Vagina (tissue), 2 donors: ENCODE measurements at places on chromosomes 11 and 22. TPM values are rescaled to one million over a fixed set of nuclear protein-coding genes. Genes with fewer than 3 reads are reported as not detected.

GRCh38 chr11:61850687-61851086 is 22.6 kb downstream of the FADS2 start:
- no peak overlapping the region for H3K27ac ChIP-seq
- peaks cover 32% of the 10 kb centered on the region for H3K36me3 ChIP-seq
- no peak for DNase-seq
- H3K4me3 ChIP-seq: no peak overlapping the region
- H3K27me3 ChIP-seq: no peaks in the 10 kb centered on the region
- H3K4me1 ChIP-seq: no peaks in the 10 kb centered on the region

DNA sequence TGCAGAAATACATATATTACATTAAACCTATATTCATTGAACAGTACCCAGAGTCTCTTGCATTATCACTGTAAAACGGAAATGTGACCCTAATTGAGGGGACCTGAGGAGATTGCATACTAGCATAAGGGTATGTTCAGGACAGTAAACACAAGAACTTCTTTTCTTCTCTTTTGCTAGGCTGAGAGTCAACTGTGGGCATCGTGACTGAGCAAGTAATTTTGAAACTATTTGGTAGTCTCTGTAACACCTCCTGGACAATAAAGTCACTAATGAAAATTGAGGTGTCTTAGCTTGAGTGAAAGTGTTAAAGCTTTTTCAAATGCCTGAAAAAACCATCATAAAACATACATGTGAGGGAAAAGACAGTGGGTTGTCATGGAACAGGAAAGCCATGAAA is 90.9 kb downstream of the PDHX start:
- H3K36me3 ChIP-seq: no peaks in the 10 kb centered on the region
- H3K4me1 ChIP-seq: peaks cover 40% of the 10 kb centered on the region
- H3K27ac ChIP-seq: no peak overlapping the region
- no peaks in the 10 kb centered on the region for H3K27me3 ChIP-seq
- H3K4me3 ChIP-seq: no peak overlapping the region

DNA sequence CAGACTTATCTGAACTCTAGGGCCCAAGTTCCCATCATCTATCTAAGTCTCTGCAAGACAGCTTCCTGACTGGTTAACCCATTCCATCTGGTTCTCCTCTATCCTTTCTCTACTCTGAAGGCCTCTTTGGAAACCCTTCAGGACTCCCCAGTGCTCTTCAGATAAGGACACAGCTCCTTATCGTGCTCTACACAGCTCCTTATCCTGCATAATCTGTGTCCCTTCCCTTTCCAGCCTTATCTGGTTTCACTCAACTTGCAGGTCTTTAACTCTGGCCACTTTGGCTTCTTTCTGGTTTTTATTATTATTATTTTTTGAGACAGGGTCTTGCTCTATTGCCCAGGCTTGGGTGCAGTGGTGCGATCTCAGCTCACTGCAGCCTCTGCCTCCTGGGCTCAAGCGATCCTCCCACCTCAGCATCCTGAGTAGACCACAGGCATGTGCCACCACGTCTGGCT is 10.6 kb downstream of the ENDOD1 start:
- no peak overlapping the region for H3K27ac ChIP-seq
- H3K27me3 ChIP-seq: no peaks in the 10 kb centered on the region
- peaks cover 42% of the 10 kb centered on the region for H3K4me1 ChIP-seq

DNA sequence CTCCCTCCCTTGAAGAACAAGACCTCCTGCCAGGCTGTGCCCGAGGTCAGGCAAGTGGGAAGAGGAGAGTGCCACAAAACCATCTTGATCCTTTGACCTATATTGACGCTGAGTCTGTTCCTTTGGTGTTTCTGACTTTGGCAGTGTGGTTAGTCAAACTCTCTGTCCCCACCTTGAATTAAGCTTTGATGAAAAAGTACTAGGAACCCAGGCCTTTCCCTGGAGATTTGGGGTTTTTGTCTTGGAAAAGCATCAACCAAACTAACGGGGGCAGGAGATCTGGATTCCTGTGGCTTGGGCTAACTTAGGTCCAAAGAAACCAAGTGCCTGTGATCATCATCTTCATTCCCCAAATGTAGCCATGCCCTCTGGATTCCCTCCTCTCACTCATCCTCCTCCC is 40.4 kb downstream of the ARFGAP2 start:
- no peak overlapping the region for H3K27ac ChIP-seq
- H3K36me3 ChIP-seq: no peaks in the 10 kb centered on the region
- no peaks in the 10 kb centered on the region for H3K4me1 ChIP-seq
- no peaks in the 10 kb centered on the region for H3K27me3 ChIP-seq

- no peak overlapping the region for H3K27ac ChIP-seq
- H3K27me3 ChIP-seq: no peaks in the 10 kb centered on the region
- peaks cover 16% of the 10 kb centered on the region for H3K4me1 ChIP-seq
- DNase-seq: no peak
Measured at GRCh38 chr22:30572840-30573593, 1.4 kb downstream of the GAL3ST1 start.

- H3K27me3 ChIP-seq: no peaks in the 10 kb centered on the region
- no peak overlapping the region for H3K4me3 ChIP-seq
- no peak for DNase-seq
Measured at GRCh38 chr11:110298301-110298765, 1.9 kb upstream of the RDX start.

- no peaks in the 10 kb centered on the region for H3K27me3 ChIP-seq
- peak overlapping the region; percentile 90 for H3K4me3 ChIP-seq
- peak overlapping the region; percentile 89 for H3K27ac ChIP-seq
- peaks cover 12% of the 10 kb centered on the region for H3K36me3 ChIP-seq
Measured at GRCh38 chr11:93784935-93785360, 866 bp downstream of the MED17 start.

GRCh38 chr22:41140365-41140957 is 48.1 kb downstream of the EP300 start:
- no peak overlapping the region for H3K27ac ChIP-seq
- no peak for DNase-seq
- no peaks in the 10 kb centered on the region for H3K36me3 ChIP-seq

DNA sequence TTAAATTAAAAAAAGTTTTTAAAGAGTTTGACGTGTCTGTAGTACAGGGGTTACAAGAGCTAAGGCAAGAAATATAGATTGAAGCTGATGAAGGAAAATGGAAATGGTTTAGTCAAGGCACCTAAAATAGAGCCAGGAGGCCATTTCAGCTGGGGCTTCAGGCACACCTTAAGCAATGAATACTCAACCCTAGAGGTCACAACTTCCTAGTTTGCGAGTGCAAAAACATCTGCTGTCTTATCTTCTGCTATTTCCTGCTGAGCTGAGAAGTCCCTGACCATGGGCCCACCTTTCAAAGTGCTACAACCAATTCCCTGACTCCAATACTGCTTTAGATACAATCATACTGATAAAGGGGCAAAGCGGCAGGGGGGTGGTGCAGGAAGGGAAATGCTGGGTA is 87.4 kb downstream of the DLG2 start:
- no peak overlapping the region for H3K27ac ChIP-seq
- no peaks in the 10 kb centered on the region for H3K4me1 ChIP-seq
- no peaks in the 10 kb centered on the region for H3K36me3 ChIP-seq
- H3K4me3 ChIP-seq: no peak overlapping the region

DNA sequence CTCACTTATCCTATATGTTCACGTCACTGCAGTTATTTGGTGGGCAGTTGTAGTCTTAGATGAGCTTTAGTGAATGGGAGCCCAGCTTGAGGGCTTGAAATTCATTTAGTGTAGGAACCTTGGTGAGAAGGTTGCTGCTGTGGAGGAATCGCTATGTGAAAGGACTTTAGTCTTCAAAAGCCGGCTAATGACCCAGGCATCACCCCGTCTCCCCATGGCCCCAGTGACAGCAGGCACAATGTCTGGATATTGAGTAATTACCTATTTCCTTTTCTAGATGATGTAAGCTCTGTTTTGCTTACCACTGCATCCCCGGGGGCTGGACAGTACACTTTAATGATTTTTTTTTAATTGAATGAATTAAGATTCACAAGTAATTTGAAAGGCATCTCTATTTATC is 283.2 kb downstream of the ST3GAL4 start:
- no peak for DNase-seq
- H3K4me1 ChIP-seq: no peaks in the 10 kb centered on the region
- H3K4me3 ChIP-seq: no peak overlapping the region
- H3K27me3 ChIP-seq: no peaks in the 10 kb centered on the region
- no peaks in the 10 kb centered on the region for H3K36me3 ChIP-seq
- H3K27ac ChIP-seq: no peak overlapping the region

- no peak overlapping the region for H3K4me3 ChIP-seq
- DNase-seq: no peak
- H3K36me3 ChIP-seq: no peaks in the 10 kb centered on the region
- H3K27me3 ChIP-seq: no peaks in the 10 kb centered on the region
- no peak overlapping the region for H3K27ac ChIP-seq
- no peaks in the 10 kb centered on the region for H3K4me1 ChIP-seq
Measured at GRCh38 chr11:36711104-36711825, 113.2 kb upstream of the RAG2 start.

DNA sequence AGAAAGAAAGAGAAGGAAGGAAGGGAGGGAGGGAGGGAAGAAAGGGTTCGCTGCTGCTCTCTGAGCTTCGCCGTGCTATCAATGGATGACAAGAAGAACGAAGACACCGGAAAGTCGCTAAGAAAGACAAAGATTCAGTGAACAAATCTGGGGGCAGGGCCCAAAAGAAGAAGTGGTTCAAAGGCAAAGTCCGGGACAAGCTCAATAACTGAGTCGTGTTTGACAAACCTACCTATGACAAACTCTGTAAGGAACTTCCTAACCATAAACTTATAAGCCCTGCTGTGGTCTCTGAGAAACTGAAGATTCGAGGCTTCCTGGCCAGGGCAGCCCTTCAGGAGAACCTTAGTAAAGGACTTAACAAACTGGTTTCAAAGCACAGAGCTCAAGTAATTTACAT is 2.9 kb upstream of the TTLL1 start:
- no peak for DNase-seq
- no peaks in the 10 kb centered on the region for H3K36me3 ChIP-seq
- no peak overlapping the region for H3K27ac ChIP-seq
- peaks cover 13% of the 10 kb centered on the region for H3K4me1 ChIP-seq
- H3K4me3 ChIP-seq: no peak overlapping the region
- H3K27me3 ChIP-seq: no peaks in the 10 kb centered on the region

DNA sequence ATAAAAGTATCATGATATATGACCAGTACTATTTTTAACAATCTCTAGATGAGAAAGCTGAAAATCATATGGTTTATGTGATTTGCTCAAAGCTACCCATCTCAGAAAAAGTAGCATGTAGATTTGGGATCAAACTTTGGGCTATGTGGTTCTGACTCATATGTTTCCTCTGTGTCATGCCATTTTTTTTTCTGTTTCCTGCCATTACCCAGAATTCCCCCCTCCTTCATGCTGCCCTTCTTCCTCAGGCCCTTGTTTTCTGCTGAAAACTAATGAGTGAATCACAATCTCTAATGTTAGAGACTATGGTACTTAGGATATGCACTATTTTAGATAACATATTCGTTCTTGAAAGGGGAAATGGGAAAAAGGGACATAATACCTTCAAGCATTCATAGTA is 80.7 kb downstream of the JRKL start:
- no peak for DNase-seq
- H3K27ac ChIP-seq: no peak overlapping the region
- no peak overlapping the region for H3K4me3 ChIP-seq
- H3K27me3 ChIP-seq: no peaks in the 10 kb centered on the region
- H3K36me3 ChIP-seq: no peaks in the 10 kb centered on the region

GRCh38 chr11:4932751-4933150 is 8.6 kb upstream of the OR51G1 start:
- no peak for DNase-seq
- no peak overlapping the region for H3K27ac ChIP-seq
- H3K27me3 ChIP-seq: no peaks in the 10 kb centered on the region
- no peaks in the 10 kb centered on the region for H3K36me3 ChIP-seq
- H3K4me3 ChIP-seq: no peak overlapping the region
- no peaks in the 10 kb centered on the region for H3K4me1 ChIP-seq

GRCh38 chr11:42025121-42025803 is 565.8 kb upstream of the LRRC4C start:
- no peaks in the 10 kb centered on the region for H3K36me3 ChIP-seq
- H3K4me3 ChIP-seq: no peak overlapping the region
- no peaks in the 10 kb centered on the region for H3K4me1 ChIP-seq
- no peak overlapping the region for H3K27ac ChIP-seq
- H3K27me3 ChIP-seq: no peaks in the 10 kb centered on the region

DNA sequence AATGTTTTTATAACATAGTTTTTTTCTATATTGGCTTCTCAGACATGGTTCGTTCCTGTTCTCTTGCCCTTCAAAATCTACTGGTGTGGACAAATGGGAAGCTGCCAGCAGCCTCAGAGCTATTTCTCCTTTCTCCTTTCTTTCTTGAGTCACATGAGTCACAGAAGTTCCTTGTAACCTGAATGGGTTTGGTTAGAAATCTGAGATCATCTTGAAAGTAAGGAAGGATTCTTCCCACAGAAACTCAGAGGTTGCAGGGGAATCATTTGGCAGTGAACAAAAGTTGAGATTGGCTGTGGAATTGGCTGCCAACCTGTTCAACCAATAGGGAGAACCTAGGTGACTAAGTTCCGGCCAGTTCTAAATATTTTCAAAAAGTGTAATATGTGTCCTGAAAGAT is 12.5 kb downstream of the PLET1 start:
- peak; percentile 1 for DNase-seq
- no peaks in the 10 kb centered on the region for H3K27me3 ChIP-seq
- H3K4me3 ChIP-seq: no peak overlapping the region
- no peaks in the 10 kb centered on the region for H3K4me1 ChIP-seq
- no peak overlapping the region for H3K27ac ChIP-seq

GRCh38 chr22:28927630-28928029 is 44.3 kb downstream of the ZNRF3 start:
- H3K4me3 ChIP-seq: no peak overlapping the region
- H3K27ac ChIP-seq: no peak overlapping the region
- no peaks in the 10 kb centered on the region for H3K36me3 ChIP-seq
- H3K4me1 ChIP-seq: peaks cover 27% of the 10 kb centered on the region
- H3K27me3 ChIP-seq: no peaks in the 10 kb centered on the region

Gene IL18
- 48.6 TPM for total RNA-seq

Gene MISFA
- not detected for total RNA-seq

Gene INS
- not detected for total RNA-seq

Gene TECTA
- total RNA-seq: 1.2 TPM

Gene KCNJ11
- total RNA-seq: not detected

Gene CHRM4
- not detected for total RNA-seq

Gene SVIP
- 3.2 TPM for total RNA-seq

Gene RELT
- total RNA-seq: 6.1 TPM

Gene GRIA4
- total RNA-seq: not detected

Gene SAA1
- total RNA-seq: 60.4 TPM

Gene HPX
- total RNA-seq: 0.98 TPM

Gene TRIM49
- total RNA-seq: not detected

Gene SLC17A6
- total RNA-seq: not detected

Gene OR8D4
- not detected for total RNA-seq
